Stimulated activated CD4-positive, alpha-beta T cell treated with anti-CD3 and anti-CD28 coated beads, Interleukin-1b, Interleukin-23, amount 100 ng/mL, for 48 hours (primary cell): ENCODE measurements at places on chromosomes 1 and 21.

GRCh38 chr1:246511203-246511602 is 4.1 kb upstream of the SMYD3 start:
- DNase-seq, result no peak

DNA sequence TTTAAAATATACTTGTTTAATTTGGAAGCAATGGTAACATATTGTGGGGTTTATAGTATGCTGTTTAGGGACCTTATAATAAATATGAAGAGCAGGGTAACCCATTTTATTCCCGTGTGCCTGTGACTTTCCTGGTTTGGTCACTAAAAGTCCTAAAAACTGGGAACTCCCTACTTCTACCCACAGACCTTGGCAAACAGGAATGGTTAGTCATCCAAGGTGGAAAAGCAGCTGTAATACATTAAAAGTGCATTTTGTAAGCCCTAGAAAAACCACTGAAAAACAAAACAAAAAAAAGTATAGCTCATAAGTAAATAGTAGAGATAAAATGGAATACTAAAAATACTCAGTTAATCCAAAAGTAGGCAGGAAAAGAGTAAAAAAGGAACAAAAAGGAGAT is 538.9 kb downstream of the LMO4 start:
- DNase-seq, result no peak

GRCh38 chr1:12692967-12693782 is 22.7 kb upstream of the AADACL3 start:
- no peak for DNase-seq

DNA sequence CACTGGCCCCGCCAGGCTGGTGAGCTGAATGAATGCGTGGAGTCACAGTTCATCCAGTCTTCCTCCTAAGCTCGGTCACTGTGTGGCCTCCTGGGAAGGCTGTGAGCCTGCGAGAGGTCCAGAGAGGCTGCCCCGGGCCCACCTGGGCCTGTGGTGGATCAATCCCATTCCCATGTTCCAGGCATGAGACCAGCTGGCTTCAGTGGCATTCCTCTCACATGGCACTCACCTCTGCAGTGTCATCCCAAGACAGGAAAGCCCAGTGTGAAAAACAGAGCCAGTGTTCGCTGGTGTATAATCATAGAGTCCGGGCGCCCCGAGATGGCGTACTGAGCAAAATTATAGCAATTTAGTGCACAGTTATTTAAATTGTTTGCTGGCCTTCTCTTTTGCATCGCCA is 37.6 kb upstream of the EPHA8 start:
- DNase-seq, result no peak

DNA sequence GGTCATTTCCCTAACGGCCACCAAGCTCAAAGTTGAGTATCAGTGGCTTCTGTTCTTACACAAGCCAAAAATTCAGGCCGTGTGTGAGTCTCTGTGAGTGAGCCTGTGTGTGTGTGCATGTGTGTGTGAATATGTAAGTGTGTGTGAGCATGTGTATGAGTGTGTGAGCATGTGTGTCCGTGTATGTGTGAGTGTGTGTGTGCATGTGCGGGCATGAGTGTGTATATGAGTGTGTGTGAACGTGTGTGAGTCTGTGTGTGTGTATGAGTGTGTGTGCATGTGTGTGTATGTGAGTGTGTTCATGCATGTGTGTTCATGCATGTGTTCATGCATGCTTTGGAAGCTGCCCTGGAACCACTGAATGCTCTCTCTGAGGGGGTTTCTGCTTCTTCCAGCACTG is 105.7 kb downstream of the AJAP1 start:
- DNase-seq, result no peak

- no peak for DNase-seq
These were observed 14.7 kb downstream of the WNT3A start for GRCh38 chr1:228021355-228022030.

- no peak for DNase-seq
These were observed 53.6 kb upstream of the POFUT2 start for GRCh38 chr21:45341261-45341660.

GRCh38 chr1:193415256-193415655 is 228.8 kb upstream of the B3GALT2 start:
- no peak for DNase-seq

DNA sequence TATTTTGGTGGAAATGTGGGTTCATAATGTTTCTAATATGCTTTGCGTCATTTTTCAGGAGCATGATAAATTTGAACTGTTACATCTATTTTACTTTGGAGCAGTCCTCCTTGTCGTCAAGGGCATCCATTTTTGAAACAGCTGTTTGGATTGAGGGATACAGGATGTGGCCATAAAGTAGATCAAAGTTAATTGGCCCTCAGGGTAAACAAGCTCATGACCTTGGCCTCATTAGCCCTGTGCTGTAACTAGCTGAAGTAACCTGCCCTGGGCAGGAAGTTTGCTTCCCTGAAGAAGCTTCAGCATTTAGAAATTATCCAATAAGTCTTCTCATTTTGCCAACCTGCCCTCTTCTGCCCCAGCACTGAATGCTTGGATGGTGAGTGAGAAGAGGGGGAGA is 24.8 kb upstream of the RGL1 start:
- no peak for DNase-seq

- DNase-seq, result no peak
These were observed 66.4 kb downstream of the LUZP1 start for GRCh38 chr1:23102289-23102688.

GRCh38 chr1:12629511-12629956 is 11.5 kb upstream of the DHRS3 start:
- DNase-seq, result no peak
